ENCODE measurements at places on chromosomes 7 and 10.

DNA sequence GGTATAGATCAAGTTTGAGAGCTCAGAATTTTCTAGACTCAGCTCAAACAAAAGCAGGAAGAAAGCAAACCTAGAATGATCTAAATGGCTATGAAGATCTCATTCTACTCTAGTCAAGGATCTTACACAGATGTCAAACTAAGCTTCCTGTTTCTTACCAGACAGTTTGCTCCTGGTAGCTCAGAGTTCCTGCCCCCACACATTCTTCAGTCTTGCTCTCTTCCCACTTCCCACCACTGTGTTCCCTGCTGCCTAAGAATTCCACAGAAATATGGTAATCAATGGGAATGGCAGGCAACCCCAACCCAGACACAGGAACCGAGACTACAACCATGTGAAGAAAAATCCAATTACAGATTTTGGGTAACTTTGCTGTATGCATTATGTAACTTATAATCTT is 133.4 kb upstream of the PTN start:
- DNase-seq = no peak

DNA sequence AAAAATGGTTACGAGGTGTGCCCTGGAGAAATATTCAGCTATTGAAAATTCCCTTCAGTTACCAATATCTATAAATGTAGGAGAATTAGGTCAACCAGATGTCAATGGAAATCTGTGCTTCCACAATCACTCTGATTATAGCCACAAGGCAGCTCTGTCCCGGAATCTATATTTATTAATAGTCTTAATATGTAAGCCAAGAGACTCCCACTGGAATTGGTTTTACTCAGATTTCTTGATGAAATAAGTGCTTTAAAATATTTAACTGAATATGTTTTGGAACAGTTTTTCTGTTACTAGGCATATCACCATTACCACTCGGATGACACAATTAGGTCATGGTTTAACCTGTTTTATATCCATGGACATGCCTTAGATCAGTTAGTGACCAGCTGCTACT is 169.6 kb downstream of the POM121L12 start:
- no peak for DNase-seq

- no peak for DNase-seq
Observed at GRCh38 chr7:2195400-2196246, 37.1 kb downstream of the MAD1L1 start.

DNA sequence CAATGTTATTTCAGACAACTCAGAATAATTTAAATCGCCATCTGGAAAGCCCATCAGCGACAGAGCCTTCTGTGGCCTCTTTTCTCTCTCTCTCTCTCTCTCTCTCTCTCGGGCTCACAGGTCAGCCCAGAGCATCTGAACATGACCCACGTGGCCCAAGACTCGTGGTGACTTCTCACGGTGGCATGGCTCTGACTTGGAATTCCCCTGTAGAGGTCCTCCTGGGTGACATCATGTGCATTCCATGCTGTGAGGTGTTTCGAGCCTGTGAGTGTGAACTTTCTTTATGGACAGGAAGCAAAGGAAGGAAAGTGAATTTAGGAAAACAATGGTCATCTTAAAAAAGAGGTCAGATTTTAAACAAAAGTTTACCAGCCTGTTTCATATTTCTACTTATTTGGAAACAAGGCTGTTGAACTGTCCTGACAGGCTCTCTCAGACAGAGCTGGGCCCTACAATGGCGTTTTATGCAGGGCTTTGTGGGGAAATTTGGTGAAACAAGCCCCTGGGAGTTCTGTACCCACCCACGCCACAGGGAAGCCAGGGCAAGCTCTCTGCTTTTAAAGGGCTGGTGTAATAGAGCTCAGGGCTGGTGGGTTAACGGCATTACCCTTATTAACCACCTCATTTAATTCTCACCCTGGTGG is 359.7 kb upstream of the ZNF32 start:
- DNase-seq = no peak
